Activated CD4-positive, alpha-beta T cell treated with anti-CD3 and anti-CD28 coated beads for 24 hours (primary cell): ENCODE measurements at places on chromosomes 2 and 18.

DNA sequence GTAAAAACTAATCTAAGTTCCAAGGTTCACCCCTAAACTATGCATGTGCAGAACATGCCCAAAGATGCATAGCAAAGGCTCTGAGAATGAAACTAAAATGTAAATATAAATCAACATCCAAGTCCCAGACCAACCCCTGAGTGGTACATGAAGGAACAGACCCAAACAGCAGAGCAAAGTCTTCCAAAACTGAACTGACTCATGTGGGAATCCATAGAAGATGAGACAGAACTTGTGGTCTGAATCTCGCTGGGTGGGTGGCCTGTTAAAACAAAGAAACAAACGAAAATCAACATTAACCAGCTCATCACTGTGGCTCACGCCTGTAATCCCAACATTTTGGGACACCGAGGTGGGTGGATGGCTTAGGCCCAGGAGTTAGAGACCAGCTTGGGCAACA is 29.5 kb upstream of the ATRAID start:
- no peak for DNase-seq

- peak; percentile 44 for DNase-seq
Measured at GRCh38 chr2:28621172-28622100, 125.6 kb downstream of the PLB1 start.

DNA sequence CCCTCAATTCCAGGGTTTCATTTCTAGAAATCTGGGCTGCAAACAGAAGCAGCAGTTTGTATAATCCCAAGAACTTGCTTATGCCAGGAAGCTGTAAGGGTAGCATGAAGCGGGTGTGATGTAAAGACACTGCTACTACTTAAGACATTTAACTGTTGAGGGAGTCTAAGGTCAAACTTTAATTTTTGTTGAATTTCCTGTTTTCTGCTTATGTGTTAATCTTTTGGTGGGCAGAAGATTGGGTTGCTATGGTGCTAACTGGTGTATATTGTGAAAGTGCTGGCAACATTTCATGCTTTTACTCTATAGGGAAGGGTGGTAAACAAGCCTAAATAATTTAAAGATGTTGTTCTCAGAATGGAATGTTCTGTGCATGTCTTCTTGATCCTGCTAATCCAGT is 2.7 kb downstream of the NCOA1 start:
- DNase-seq, result no peak

GRCh38 chr18:57249179-57249578 is 102.3 kb downstream of the BOD1L2 start:
- no peak for DNase-seq

DNA sequence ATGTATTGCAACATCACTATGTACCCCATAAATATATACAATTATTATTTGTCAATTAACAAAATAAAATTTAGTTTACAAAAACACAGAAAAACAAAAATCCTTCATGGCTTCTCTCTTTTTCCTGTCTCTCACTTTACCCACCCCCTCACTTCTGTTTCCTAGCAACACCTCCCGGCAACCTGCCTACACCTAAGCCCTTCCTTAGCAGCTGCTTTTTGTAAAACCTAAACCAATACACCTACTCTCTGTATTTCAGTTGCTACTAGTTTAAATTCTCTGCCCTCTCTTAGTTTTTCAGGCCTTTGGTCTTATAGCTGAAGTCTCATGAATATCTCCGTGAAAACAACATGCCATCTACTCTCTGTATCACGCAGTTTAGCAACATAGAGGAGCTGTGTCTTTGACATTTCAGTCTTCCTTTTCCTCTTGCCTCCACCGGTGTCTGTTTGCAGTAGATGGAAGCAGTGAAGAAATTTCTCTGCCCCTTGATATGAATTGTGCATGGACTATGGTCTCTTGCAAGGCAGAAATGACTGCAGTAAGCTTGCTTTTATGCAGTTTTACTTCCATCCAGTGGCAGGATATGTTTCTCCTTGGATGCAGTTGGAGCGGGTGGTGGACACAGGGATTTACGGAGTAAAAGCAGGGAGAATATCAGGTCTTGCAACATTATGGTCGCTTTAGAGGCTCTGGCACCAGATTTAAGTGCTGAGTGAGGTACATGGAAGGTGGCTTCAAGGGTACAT is 42.0 kb upstream of the ZDBF2 start:
- DNase-seq, result no peak

GRCh38 chr18:21769206-21769605 is 28.6 kb downstream of the MIB1 start:
- no peak for DNase-seq

GRCh38 chr2:132757676-132758075 is 87.7 kb upstream of the LYPD1 start:
- DNase-seq, result no peak

- no peak for DNase-seq
Measured at GRCh38 chr2:182868054-182868796, 1.8 kb upstream of the FRZB start.

DNA sequence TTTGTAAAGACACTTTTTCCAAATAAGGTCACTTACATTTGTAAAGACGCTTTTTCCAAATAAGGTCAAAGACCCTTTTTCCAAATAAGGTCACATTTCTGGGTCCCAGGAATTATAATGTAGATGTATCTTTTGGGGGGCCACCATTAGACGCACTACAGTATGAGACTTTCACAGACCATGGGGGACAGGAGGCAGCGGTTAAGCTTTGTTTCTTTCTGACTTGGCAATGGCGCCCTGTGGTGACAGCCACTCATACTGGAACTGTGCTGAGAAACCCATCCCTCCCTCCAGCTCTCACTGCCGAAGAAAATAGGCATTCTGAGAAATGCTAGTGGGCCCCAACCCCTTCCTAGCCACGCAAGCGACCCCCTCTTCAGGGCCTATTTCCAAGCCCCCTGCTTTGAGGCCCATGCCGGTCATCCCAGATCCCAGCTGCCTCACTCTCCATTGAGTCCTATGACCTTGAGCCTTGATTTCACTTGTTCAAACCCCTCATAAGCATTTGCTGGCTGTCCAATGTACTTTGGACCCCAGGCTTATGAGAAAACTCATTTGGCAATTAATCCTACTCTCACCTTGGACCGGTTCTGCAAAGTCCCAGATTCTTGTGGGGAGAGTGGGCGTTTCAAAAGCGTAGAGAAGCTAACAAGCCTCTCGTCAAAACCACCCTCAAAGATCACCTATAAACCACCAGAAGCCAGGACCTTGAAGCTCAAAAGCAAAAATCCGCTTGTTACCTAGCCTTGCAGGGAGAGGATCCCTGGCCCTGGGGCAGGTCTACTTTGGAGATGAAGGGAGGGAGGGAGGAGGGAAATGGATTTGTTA is 11.3 kb upstream of the SPATA3 start:
- DNase-seq, result peak; percentile 37

GRCh38 chr2:120589771-120590608 is 145.7 kb upstream of the GLI2 start:
- no peak for DNase-seq

DNA sequence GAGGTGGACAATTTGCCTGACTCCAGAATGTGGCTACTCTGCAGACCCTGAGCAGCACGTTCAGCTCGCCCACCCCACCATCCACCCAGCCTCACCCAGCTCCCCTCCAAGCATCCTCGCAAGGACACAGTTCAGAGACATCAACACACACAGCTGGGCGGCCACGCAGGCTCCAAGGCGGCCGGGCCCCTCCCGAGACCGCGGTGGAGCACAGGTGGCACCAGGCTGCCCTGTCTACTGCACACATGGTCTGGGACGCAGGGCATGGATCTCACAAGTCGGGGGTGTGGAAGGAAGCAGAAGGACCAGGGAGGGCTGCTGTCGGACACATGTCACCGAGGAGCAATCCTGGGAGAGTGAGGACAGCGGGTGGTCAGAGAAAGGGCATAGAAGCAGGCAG is 36.2 kb downstream of the AQP12A start:
- no peak for DNase-seq

DNA sequence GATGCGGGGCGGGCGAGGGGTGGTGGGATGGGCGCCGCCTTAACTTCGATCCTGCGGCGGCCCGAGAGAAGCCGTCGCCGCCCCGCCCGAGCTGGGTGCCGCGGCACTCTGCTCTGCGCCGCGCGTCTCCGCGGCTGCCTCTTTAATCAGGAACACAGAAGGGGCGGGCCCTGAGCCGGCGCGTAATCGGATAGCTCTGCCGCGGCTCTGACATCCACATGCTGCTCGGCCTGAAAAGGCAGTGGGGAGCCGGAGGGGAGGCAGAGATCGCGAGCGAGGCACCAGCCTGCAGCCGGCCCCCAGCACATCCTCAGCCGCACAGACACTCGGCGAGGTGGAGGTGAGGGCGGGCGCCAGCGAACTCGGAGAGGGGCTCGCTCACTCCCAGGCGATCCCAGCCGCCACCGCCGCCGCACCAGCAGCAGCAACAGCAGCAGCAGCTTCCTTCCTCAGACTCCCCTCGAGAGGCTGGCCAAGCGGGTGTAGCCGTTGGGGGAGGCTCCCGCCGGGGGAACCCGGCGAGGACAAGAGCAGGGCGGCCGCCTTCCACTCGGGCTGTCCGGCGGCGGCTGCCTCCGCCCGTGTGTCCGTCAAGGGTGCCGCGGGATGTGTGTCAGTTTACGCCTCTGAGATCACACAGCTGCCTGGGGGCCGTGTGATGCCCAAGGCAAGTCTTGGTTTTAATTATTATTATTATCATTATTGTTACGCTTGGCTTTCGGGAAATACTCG is at the start of gene NRP2:
Gene NRP2 (plus strand): TSS at position 263 of the 732 bp plus-strand sequence. CDS start 790 bp downstream, outside the sequence.
- DNase-seq, result no peak

DNA sequence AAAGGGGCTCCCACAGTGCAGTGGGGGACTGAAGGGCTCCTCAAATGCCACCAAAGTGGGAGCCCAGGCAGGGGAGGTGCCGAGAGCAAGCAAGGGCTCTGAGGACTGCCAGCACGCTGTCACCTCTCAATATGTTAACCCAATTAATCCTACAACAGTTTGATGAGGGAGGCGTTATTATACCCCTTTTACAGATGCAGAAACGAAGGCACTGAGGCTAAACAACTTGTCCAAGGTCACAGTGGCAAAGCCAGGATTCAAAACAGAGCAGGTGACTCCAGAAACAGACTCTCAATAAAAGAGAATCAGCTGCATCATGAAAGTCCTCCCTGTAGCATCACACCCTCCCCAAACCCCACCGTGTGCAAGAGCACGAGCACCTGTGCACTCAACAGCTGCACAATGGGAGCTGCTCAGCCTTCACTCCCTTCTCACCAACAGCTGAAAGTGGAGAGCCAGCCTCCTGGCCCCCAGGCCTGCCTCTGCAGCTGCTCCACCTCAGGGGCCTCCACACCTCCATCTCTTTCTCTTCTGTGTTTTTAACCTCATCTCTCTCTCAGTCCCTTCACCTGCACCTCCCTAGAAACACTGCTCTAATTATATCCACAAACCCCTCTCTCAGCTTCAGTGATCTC is 8.1 kb downstream of the NPC1 start:
- no peak for DNase-seq

DNA sequence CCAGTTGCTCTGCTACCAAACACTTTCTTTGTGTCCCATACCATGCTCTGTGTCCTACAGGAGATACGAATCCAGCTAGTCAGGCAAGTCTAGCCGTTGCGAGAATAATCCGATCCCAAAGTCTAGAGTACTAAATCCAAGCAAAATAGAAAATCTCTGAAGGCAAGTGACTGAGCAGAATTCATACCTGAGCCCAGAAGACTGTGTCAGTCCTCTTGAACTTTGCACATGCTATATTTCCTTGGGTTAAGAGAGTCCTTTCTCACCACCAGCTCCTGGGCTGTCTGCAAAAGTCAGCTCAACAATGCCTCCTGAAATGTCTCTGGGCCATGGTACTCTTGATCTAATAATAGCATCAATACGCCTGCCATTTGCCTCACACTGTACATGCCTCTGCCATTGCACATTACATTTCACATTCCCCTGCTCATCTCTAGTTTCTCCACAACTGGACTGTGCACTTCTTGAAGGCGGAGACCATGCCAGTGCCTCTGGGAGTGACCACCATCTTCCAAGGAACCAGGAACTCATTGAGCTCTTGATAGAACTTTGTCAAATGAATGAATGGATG is 265.8 kb upstream of the ID2 start:
- DNase-seq, result no peak

- no peak for DNase-seq
Measured at GRCh38 chr2:20781656-20782265, 41.1 kb downstream of the LDAH start.

DNA sequence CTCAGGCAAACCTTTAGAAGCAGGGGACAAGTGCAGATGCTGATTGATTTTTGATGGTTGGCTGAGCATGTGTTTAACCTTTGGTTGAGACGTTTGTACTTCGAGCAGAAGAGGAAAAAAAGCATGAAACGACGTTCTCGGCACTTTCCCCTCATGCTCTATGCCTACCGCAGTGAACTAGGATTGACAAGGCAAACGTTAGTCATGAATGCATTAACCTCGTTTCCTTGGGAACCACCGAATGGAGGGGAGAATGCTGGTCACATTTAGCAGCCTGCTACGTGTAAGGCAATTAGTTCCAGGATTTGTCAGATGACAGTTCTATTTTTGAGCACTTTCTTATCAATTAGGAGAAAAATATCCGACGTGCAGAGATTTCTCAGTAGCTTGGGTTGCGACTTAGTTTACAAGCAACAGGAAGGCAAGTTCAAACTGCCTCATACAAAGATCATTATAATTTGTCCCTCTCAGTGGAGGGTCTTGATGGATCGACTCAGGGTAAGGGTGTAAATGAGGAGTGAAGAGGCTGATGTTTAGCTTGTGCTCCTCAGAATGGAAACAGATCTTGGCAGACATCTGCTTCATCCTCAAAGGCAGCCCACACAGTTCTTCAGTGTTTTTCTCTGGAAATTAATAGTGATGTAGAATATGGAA is 47.4 kb upstream of the GPR45 start:
- no peak for DNase-seq

DNA sequence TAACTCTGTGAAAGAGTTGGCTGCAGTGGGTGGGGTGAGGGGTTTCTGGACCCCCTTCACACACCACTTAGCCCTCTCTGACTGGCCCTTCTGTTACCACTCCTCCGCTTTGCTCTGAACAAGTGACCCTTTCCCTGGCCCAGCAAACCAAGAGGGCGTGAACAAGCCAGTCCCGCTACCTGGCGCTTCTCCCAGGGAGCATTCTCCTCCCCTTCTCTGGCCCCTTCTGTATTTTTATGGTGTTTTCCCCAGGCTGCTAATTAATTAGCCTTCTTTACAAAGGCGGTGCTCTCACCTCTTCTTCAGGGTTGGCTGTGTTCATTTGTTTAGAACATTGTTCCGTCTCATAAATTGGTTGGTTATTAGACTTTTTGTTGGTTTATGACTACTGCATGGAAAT is 180.1 kb downstream of the MGAT5 start:
- DNase-seq, result no peak
